HS-5 (cell line): ENCODE measurements at places on chromosomes 1 and 21.

DNA sequence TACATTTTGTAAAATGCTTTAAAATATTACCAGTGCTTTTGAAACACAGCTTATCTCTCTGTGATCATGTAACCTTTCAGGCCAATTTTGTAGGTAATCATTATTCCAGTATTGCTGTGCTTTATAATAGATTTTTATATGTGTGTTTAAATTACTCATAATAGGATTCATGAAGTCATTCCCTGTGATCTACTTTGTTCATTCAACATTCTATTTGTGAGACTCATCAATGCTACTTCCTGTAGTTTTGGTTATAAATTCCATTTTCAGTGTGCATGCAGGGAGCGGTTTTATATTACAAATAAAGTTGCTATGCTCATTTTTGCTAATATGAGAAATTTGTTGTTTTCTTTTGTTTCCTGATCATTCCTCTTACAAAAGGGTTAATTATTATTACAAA lies 4.1 kb upstream of the OR2M5 start:
- no peak for DNase-seq

GRCh38 chr1:96962216-96962615 lies 240.6 kb downstream of the PTBP2 start:
- no peak for DNase-seq

DNA sequence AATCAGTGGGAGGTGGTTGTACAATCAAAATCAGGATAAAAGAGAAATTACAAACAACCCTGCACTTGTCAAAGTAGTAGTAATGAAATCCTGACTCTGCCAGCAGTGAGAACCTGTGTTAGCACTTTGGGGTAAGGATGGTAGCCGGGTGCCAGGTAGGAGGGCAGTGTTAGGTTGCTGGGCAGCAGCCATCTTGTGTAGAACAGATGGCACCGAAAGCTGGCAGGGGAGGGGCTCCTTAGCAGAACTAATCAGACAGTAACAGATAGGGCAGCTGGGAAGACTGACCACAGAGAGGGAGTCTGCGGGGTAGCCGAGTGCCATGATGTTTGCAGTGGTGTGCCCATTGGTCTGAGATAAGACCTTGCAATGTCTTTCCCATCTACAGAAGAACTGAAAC lies 137.3 kb downstream of the SDCCAG8 start:
- DNase-seq = no peak

DNA sequence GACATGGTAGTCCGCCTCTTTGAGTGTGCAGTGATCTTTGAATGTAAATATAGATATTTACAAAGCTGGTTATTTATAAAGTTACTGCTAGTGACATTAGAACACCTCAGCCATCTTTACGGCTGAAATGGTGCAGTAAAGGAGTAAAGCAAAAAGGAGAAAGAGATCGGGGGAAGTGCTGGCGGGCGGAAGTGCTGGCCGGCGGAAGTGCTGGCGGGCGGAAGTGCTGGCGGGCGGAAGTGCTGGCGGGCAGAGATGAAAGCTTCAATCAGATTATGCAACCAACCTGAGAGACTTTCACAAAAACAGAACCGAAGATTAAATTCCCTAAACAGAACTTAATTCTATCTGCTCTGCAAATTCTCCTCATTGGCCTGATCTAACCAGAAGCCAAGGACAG lies 1.4 kb upstream of the OR14A16 start:
- no peak for DNase-seq

GRCh38 chr1:232925421-232926220 lies 24.8 kb upstream of the NTPCR start:
- no peak for DNase-seq

GRCh38 chr21:46269466-46269865 lies 15.9 kb downstream of the MCM3AP start:
- no peak for DNase-seq

- no peak for DNase-seq
Observed at GRCh38 chr1:31886866-31887265, 51.3 kb downstream of the PTP4A2 start.
